ENCODE measurements at places on chromosomes 11 and 22. TPM values are rescaled to one million over a fixed set of nuclear protein-coding genes. Genes with fewer than 3 reads are reported as not detected.

GRCh38 chr11:41971592-41971991 lies 512.1 kb upstream of the LRRC4C start:
- no peak for DNase-seq
- H3K27me3 ChIP-seq, result no peaks in the 10 kb centered on the region
- no peak overlapping the region for H3K27ac ChIP-seq
- H3K4me3 ChIP-seq, result no peak overlapping the region
- H3K4me1 ChIP-seq, result no peaks in the 10 kb centered on the region

DNA sequence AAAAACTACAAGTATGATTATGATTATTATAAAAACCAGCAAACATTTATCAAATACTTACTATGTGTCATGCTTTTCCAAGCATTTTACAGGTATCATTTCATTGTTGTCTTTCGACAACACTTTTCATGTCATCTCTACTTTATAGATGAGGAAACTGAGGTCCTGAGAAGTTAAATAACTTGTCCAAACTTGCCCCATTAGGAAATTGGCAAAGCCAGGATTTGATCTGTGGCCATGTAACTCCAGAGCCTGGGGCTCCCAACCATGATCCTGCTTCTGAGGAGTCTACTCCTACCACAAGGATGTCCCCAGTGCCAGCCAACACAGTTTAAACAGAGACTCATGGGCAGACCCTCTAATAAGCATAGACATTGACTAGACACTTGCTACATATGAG lies 15.2 kb downstream of the EHF start:
- DNase-seq, result no peak
- H3K27ac ChIP-seq, result no peak overlapping the region
- peaks cover 13% of the 10 kb centered on the region for H3K4me1 ChIP-seq
- no peaks in the 10 kb centered on the region for H3K36me3 ChIP-seq
- H3K4me3 ChIP-seq, result no peak overlapping the region

CSF2RB gene
- total RNA-seq, result not detected

IGHMBP2 gene
- total RNA-seq, result 28.1 TPM

- no peaks in the 10 kb centered on the region for H3K27me3 ChIP-seq
- DNase-seq, result no peak
- no peak overlapping the region for H3K27ac ChIP-seq
- H3K4me1 ChIP-seq, result peaks cover 11% of the 10 kb centered on the region
These were observed 29.0 kb downstream of the TXN2 start for GRCh38 chr22:36452250-36452977.

FAT3 gene
- total RNA-seq, result 39.2 TPM

KIRREL3 gene
- 0.64 TPM for total RNA-seq

GRCh38 chr22:30435674-30436126 lies 10.1 kb downstream of the MTFP1 start:
- no peak overlapping the region for H3K4me3 ChIP-seq
- no peak overlapping the region for H3K27ac ChIP-seq
- peaks cover 9% of the 10 kb centered on the region for H3K4me1 ChIP-seq
- H3K27me3 ChIP-seq, result peaks cover 5% of the 10 kb centered on the region

DNA sequence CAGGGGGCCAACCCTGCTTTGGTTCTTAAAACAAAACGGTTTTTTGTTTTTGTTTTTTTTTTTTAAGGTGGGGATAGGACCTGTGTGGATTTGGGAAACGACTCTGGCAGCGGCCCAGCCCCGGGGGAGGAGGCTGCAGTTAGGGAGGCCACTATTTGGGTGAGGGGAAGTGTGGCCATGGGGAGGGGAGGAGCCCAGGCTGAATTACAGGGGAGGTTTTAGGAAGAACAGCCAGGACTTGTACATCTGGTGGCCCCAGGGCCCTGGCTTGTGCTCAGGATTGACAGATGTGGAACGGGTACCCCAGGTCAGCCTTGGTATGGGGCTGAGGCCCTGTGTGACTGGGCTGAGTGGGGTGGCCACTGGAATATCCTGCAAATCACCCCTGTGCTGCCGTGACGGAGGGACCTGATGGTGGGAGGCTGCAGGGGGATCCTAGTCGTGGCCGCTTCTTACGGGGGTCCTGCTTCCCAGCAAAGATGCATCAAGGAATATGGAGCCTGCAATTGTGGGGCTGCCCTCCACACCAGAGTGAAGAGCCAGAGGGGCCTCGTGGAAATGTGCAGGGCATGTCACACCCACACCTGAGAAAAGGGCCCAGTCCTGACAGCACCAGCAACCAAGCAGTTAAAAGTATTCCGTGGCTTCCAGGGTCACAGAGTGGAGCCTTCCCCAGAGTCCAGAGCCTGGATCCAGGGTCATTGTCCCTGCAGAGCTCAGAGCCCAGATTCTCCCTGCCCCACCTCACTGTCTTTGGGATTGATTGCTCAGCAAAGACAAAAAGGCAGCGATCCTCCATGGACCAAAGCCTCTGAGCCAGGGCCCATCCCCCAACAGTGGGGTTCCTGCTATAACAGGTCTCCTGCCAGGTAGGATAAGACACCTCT lies 55.2 kb upstream of the WNT7B start:
- no peak overlapping the region for H3K27ac ChIP-seq
- H3K36me3 ChIP-seq, result no peaks in the 10 kb centered on the region
- H3K27me3 ChIP-seq, result peaks cover 50% of the 10 kb centered on the region
- peaks cover 12% of the 10 kb centered on the region for H3K4me1 ChIP-seq
